ENCODE measurements at places on chromosomes 6 and 20. TPM values are rescaled to one million over a fixed set of nuclear protein-coding genes. Genes with fewer than 3 reads are reported as not detected.

The PXT1 gene
- total RNA-seq, result not detected

The BTN1A1 gene
- not detected for total RNA-seq

The TINAG gene
- total RNA-seq, result not detected

The STX11 gene
- total RNA-seq, result 7.0 TPM

The TP53TG5 gene
- 0.66 TPM for total RNA-seq

The STMND1 gene
- not detected for total RNA-seq

All from aorta (tissue), 5 donors.